ENCODE measurements at places on chromosomes 7 and 10.

DNA sequence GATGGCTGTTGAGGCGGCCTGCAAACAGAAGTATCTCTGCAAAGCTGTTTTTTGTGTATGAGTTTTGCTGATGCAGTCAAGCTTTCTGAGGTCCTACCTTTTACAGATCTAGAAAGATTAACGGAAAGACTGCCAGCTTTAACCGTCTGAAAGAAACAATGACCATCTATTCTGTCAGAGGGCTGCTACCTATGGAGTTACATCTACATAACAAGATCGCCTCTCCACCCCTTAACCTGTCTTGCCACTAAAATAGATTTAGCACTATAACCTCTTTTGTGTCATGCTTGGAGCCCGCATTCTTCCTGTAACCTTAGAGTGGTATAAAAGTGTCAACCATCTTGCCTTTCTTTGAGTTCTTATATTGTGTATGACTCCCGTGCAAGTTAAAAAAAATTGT, 291.2 kb downstream of the POM121L12 start:
- no peak for DNase-seq

GRCh38 chr7:81811956-81812865, 42.4 kb upstream of the HGF start:
- DNase-seq, result no peak

- DNase-seq, result no peak
Observed at GRCh38 chr7:25851332-25852210, 300.4 kb upstream of the NFE2L3 start.

- no peak for DNase-seq
Observed at GRCh38 chr7:74351836-74352235, 62.6 kb downstream of the CLIP2 start.

DNA sequence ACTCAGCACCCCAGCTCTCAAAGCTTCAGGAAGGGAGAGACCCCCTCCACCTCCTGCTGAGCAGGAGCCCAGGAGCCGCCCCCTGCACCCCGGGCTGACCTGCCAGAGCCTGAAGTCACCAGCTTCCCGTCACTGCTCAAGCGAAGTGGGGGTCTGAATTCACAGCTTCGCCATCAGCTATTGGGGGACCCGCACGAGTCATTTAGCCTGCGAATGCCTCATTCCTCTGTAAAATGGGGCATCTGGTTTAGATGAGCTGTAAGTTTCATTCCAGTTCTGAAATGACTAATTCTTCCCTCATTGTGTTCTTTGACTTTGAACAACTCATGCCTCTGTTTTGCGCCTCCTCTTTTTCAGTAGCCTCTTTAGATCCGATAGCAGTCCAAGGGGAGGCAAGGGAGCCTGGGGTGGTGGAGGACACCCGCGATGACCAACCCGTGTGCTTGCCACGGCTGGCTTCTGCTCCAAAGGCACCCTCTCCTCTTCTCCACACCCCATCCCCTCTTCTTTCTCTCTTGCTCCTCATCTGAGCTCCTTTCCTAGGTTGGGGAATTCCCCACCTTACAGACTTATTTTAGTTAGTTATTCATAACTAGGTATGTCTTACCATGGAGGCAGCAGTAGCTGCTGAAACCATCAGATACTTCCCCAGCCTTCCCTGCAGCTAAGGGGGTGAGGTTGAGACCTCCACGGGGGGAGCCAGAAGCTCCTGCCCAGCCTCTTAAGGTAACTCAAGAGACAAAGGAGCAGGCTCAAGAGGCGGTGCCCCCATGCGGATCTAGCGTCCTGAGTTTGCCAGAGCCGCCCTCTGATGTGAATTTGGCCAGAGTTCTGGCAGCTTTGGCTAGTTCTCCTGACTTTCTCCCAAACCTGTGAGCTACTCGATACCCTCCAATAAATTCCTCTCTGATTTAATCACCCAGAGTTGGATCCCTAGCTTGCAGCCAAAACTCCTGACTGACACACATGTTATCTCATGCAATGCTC, 47.7 kb downstream of the RBM17 start:
- DNase-seq, result peak; percentile 55

- DNase-seq, result no peak
Observed at GRCh38 chr7:157000741-157001653, 9.5 kb downstream of the MNX1 start.

- DNase-seq, result no peak
Observed at GRCh38 chr7:22587322-22587721, 87.3 kb upstream of the STEAP1B start.

DNA sequence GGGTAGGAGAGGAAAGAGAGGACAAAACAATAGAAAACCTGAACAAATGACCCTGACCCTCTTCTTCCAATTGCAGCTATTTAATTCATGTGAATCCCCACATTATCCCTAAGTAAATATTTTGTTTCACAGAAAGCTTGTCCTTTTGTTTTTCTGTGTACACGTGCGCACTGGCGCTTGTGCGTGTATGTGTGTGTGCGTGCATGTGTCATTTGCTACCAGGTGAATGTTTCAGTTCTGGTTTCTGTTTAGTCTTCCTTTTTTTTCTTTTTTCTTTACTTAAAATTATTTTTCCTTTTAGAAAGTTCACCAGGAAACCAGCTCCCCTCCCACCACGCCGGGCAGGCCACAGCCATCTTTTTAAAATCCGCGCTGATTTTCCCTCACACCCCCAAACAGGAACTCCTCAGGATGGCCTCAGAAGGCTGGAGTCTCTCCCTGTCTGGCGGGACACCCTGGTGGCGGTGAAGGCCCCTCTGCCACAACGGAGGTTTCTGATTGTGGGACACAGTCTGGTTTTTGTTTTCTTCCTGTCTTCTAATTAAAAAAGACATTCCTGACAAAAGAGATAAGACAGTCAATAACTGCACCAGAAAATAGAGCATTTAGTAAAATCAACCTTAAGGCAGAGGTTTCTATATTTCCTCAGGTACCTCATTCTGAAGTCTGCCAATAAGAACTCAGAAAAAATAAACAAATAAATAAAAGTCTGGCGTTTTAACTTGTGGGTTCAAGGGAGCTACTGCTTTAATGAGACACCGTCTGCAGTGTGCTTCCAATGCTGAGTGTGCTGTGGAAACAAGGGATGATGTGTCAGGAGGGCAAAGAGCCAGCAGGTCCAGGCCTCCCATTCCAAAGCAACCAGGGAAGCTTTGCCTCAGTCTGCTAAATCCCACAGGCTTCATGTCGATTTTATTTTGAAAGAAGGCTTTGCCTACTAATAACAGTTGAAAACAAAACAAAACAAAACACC, 17.4 kb downstream of the IRF5 start:
- DNase-seq, result no peak

DNA sequence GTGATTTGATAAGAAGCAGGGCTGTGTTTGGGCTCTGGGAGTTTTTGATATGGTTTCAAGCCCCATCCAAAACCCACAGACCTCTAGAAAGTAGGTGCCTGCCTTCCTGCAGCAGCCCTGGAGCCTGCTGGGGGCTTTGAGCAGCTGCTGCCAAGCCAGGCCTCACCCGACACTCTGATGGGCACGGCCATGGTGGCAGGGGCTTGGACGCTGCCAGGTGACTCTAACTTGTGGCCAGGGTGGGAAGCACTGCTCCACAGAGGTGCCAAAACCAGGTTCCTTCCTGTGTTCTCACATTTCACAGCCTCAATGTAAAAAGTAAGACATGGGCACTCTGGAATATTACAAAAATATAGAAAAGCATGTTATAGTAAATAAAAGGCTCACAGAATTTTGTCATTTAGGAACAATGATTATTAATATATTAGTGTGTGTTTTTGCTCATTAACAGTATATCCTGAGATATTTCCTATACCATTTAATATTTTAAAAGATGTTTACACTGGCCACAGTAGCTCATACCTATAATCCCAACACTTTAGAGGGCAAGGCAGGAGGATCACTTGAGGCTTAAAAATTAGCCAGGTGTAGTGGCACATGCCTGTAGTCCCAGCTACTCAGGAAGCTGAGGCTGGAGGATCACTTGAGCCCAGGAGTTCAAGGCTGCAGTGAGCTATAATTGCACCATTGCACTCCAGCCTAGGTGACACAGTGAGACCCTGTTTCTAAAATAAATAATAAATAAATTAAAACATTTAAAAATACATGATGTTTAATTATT, 95.1 kb downstream of the EGFR start:
- DNase-seq, result no peak

DNA sequence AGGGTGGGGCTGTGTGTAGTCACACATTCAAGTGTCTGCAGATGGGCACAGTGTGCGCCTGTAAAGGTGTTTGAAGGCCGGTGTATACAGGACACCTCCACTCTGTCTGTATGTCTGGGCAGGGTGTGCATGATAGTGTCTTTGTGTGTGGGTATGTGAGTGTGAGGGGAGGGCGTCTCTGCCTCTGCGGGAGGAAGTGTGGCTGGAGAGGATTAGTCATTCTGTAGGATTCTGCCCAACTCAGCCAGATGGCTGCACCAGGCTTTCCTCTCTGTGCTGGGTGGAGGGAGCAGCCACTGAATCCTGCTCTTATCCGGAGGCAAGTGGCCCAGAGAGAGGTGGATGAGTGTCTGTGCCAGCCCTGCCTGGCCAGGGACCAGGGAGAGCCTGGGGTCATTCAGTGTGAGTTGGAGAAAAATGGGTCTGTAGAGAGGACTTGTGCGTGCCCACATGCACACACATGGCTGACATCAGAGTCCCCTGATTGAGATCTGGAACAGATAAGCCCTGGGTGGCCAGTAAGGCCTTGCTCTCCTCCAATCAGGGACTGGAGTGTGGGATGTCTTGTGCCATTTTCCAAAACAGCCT, 1.7 kb downstream of the SFXN3 start:
- DNase-seq, result peak; percentile 48

GRCh38 chr7:91468256-91468655, 204.0 kb downstream of the FZD1 start:
- DNase-seq, result no peak

GRCh38 chr7:42567051-42567450, 330.0 kb upstream of the GLI3 start:
- no peak for DNase-seq

GRCh38 chr10:69884686-69885085, 83.0 kb downstream of the COL13A1 start:
- DNase-seq, result no peak

DNA sequence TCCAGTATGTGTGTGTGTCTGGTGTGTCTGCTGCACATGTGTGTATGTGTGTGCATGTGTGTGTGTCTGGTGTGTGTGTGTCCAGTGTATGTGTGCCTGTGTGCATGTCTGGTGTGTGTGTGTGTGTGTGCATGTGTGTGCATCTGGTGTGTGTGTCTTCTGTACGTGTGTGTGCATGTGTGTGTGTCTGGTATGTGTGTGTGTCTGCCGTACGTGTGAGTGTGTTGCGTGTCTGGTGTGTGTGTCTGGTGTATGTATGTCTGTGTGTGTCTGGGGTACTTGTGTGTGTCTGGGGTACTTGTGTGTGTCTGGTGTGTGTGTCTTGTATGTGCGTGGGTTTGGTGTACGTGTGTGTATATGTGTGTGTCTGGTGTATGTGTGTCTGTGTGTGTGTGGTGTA, 289.1 kb upstream of the SHH start:
- no peak for DNase-seq

DNA sequence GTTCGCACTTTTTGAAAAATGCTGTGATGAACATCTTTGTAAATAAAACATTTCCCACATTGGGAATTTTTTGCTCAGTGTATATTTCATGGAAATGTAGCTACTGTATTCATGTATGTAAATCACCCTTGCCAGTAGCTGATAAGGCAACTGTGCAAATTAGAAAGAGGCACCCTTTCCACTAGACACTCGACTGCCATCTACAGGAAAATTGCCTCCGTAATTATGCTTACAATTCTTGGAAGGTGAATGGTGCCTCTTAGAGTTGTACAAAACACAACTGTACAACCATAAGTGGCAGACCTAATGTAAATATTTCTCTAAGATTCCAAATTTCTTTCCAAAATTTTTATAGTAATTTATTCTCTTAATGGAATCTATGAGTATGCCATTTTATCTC, 491.7 kb downstream of the CCSER2 start:
- DNase-seq, result no peak

- DNase-seq, result no peak
Observed at GRCh38 chr7:27911920-27912319, 172.0 kb downstream of the TAX1BP1 start.

DNA sequence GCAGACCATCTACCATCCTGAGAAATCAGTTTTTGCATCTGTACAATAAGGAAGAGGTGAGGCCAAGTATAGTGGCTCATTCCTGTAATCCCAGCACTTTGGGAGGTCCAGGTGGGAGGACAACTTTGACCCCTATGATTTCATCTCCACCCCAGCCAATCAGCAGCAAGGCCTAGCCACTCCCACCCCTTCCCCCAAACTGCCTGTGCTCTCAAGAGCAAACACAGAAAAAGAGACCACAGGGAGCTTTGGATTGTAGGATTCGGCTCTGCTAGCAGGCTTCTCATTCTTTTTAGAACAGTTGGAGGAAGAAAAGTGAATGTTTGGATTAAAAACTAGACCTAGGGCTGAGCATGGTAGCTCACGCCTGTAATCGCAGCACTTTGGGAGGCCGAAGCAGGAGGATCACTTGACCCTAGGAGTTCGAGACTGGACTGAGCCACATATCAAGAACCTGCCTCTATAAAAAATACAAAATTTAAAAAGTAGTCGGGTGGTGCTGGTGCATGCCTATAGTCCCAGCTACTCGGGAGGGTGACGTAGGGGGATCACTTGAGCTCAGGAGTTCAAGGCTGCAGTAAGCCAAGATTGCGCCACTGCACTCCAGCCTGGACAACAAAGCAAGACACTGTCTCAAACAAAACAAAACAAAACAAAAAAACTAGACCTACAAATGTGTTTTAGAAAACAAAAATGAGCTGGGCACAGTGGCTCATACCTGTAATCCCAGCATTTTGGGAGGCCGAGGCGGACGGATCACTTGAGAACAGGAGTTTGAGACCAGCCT, 25.1 kb upstream of the PROSER2 start:
- DNase-seq, result no peak

- DNase-seq, result no peak
Observed at GRCh38 chr10:103854265-103854685, 1.1 kb downstream of the SH3PXD2A start.

- DNase-seq, result no peak
Observed at GRCh38 chr7:188727-189500, 3.5 kb upstream of the FAM20C start.

GRCh38 chr7:95715274-95715673, 57.1 kb upstream of the DYNC1I1 start:
- DNase-seq, result no peak
